ENCODE measurements at places on chromosomes 7 and 10.

GRCh38 chr10:98404571-98405359, 10.2 kb downstream of the PYROXD2 start:
- DNase-seq: no peak

GRCh38 chr10:117663750-117664149, 121.2 kb downstream of the EMX2 start:
- no peak for DNase-seq

- DNase-seq: no peak
Measured at GRCh38 chr7:127949769-127950222, 81.4 kb downstream of the LRRC4 start.

GRCh38 chr7:148624735-148625134, 34.2 kb downstream of the C7orf33 start:
- DNase-seq: no peak

GRCh38 chr10:14712991-14713424, 61.7 kb downstream of the FAM107B start:
- DNase-seq: no peak

- no peak for DNase-seq
Measured at GRCh38 chr7:92563345-92563744, 26.8 kb downstream of the FAM133B start.

DNA sequence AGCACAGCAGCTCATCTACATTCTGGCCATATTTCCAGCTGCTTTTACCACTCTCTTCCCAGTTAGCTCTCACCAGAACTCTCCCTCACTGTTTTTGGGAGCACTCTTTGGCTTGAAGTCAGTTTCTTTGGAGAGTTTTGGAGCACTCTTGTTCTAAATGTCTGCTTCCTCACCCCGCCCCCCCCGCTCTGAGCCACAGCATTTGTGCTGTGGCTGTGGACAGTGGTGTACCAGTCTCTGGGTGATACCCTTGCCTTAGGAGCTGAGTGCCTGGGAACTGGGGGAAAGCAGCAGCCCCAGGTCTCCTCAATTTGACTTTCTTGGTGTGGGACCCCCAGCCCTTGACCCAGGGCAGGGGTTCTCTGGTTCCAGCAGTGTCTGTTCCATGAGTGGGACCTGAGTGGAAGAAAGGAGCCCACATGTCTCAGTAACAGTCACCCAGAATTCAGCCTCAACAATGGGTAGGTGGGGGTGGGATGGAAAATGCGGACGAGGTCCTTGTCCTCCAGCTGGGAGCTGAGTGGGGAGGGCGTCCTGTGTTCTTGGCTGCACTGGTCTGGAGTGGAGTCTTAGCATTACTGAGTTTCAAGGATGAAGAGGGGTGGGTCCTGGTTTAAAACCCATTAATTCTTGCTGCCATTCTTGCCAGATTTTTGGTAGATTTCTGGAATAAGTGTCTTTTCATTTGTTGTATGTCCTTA, 18.0 kb downstream of the RBM33 start:
- DNase-seq: no peak

GRCh38 chr10:58576751-58577436, 64.2 kb downstream of the BICC1 start:
- DNase-seq: no peak

- peak; percentile 55 for DNase-seq
Measured at GRCh38 chr10:85607043-85607695, 759.4 kb downstream of the GRID1 start.

DNA sequence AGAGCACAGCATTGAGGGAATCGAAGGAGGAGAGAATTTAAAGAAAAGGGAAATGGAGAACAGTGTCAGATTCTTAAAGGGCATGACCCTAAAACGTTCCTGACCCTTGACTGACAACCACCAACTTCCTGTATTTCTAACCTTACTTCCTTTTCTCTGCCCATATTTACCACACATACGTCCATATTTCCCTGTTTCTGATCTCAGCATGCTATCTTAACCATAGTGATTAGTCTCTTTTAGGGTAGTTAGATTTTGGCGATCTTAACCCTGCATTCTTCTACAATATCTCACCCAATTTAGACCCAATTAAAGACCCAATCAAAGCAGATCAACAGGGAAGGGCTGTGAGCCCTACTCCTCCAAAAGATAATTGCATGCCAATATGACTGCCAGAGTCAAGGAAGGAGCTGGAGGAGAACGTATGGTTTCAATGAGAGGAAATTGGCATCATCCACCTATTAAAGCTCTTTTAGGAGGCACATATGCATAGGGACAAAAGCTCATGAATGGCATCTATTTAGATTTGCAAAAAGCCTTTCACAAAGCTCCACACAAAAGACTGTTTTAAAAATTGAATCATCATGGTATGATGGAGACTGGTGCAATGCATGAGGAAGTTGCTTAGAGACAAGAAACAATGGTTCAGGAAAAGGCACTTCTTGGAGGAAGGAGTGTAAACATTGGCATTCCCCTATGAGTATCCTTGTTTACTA, 49.0 kb upstream of the ARHGAP12 start:
- DNase-seq: no peak

DNA sequence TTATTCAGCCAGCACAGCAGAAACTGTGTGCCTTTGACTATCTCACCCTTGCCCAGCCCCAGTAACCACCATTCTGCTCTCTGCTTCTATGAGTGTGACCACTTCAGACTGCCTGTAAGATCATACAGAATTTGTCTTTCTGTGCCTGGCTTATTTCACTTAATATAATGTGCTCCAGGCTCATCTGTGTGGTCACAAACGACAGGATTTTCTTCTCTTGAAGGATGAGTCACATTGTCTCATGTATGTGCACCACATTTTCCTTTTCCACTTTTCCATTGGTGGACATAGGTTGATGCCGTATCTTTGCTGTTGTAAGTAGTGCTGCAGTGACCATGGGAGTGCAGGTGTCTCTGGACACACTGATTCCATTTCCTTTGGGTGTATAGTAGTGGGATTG, 122.5 kb upstream of the LANCL2 start:
- DNase-seq: peak; percentile 18

Measured in right atrium auricular region (tissue), 2 donors.